ENCODE measurements at places on chromosomes 13 and 19.

GRCh38 chr19:21432590-21432989 is 35.7 kb downstream of the ZNF493 start:
- no peak for DNase-seq

GRCh38 chr19:58326914-58327726 is at the start of gene ZSCAN22:
ZSCAN22 (plus strand) TSS chr19:58326994; CDS start chr19:58334803, 7,809 bp downstream.
- DNase-seq, result peak; percentile 98

GRCh38 chr19:4889034-4889815 is 13.5 kb downstream of the ARRDC5 start:
- peak; percentile 89 for DNase-seq

- DNase-seq, result no peak
Observed at GRCh38 chr13:103883698-103884097, 817.5 kb upstream of the SLC10A2 start.

- no peak for DNase-seq
Observed at GRCh38 chr13:77860507-77860981, 58.1 kb downstream of the EDNRB start.

DNA sequence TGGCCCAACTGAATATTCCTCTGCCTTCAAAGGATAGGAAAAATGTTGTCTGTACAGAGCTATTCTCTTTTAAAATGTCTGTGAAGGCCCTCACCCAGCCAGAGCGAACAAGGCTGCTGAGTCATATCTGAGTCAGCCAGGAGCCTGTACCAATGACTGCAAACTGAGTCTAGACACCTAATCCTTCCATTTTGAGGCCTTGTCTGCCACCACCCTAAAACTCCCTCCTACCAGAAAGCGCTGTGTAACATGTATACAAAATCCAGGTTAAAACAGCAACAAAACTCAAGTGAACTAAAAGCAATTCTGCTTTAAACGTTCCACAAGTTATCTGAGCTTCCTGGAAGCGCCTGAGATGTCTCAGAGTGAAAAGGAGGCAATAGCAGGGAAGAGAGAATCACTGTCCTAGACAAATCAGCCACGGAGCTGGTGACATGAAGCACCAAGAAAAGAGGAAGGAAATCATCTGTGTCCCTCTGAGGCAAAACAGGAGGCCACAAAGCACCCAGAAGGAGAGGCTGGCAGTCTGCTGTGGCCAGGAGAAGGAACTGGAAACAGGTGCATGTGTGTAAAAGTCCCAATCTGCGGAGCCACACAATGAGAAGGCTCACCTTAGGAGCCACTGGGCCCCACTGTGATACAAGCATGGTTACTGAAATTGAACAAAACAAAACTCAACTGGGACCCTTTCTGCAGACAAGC is 10.2 kb downstream of the DHRS12 start:
- peak; percentile 85 for DNase-seq

DNA sequence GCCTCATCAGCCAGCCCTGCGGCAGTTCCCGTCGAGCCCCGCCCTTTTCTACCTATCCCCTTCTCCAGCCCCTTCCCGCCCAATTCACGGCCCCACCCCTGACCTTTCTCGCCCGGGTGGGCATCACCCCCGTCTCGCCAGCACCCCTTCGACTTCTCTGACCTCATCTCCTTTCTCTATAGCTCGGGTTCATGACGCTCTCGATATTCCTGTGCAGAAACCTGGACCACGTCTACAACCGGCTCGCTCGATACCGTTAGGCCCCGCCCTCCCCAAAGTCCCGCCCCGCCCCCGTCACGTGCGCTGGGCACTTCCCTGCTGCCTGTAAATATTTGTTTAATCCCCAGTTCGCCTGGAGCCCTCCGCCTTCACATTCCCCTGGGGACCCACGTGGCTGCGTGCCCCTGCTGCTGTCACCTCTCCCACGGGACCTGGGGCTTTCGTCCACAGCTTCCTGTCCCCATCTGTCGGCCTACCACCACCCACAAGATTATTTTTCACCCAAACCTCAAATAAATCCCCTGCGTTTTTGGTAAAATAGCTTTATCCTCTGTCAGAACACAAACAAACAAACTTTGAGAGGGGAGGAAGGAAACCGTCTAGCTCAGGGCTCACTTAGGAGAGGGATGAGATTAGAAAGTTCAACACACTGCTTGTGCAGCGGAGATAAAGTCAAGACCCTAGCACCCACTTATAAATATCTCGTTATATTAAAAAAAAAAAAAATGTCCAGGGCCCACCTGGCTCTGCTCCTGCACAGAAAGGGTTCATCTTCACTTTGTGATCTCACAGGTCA is 5.1 kb downstream of the CD37 start:
- peak; percentile 90 for DNase-seq

Data from osteoblast (primary cell).